ENCODE measurements at places on chromosomes 2 and 18.

DNA sequence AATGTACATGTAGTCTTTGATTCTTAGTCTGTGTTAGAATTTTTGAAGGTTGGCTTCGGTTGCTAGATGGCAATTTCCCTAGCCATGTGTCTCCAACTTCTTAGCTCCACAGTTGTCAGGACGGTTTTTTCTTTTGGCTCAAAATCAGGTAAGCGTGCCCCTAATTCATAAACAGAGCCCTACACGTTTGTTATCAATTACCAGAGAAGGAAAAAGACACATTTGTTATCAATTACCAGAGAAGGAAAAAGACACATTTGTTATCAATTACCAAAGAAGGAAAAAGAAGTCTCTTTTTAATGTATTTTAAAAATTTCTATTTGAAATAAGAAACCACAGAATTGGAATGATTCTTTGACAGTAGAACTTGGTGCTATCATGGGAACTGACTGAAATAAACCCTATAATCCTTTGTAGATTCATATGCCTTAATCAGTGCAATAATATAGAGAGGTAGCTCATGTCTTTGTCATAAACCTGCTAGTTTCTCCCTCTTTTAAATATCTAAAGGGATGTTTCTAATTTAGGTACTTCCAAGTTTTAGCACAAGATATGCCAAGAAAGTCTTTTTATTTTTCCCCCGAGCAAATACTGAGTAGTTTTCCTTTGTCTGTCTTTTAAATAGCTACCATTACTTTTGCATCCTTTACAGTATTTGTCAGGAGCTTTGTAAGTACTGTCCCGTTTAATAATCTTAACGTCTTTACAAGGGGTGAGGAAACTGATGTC, 35.9 kb downstream of the CAMKMT start:
- no peak for DNase-seq

GRCh38 chr2:47155091-47155876, at the start of gene STPG4:
Gene STPG4, minus strand, starts transcription at chr2:47155308. Its CDS starts 57 bp downstream, at chr2:47155251.
- DNase-seq, result no peak

GRCh38 chr2:102615620-102616436, 3.5 kb upstream of the SLC9A2 start:
- DNase-seq, result peak; percentile 4

DNA sequence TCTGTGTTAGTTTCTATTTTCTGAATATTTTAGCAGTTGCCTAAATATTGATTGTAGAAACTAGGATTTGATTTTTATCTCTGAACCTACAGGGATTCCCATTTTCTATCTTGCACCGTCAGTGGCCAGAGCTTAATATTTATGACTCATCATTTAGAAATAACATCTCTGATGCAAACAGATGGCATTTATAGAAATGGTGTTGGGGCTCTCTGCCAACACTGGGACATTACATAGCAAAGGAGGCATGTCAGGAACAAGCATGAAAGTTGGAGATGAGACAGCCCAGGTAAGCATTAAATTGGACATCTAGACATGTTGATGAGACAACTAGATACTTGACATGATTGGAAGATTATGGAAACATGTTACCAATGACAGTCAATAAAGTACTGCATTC, 165.3 kb upstream of the SYT4 start:
- DNase-seq, result no peak

- DNase-seq, result no peak
Observed at GRCh38 chr2:203820969-203821368, 46.6 kb upstream of the CTLA4 start.

DNA sequence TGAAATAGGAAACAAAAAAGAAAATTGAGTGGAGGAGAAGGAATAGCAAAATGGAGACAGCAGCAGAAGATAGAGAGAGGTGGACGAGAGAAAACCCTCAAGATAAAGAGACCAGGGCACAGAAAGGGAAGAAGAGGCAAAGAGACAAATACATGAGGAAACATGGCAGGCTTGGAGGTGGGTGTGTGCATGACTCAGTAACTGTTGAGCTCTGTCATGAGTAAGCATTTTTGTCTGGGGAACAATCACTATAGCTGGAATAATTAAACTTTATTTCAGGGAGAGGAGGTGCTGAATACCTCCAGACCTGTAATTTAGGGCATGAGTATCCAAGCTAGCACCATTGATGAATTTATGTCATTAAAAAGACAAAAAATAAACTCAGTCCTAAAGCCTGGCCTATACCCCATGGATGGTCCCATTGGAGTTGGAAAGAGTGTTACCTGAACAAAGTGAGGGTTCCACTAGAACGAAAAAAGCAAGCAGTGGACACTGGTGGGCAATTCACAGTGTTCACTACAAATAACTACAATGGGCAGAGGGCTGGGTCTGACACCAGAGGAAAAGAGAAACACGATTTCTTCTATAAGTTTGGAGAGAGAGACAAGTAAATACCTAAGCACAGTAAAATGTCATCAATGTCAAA, 145.5 kb downstream of the ADCYAP1 start:
- no peak for DNase-seq

- no peak for DNase-seq
Observed at GRCh38 chr2:36705326-36706020, 9.0 kb downstream of the VIT start.

DNA sequence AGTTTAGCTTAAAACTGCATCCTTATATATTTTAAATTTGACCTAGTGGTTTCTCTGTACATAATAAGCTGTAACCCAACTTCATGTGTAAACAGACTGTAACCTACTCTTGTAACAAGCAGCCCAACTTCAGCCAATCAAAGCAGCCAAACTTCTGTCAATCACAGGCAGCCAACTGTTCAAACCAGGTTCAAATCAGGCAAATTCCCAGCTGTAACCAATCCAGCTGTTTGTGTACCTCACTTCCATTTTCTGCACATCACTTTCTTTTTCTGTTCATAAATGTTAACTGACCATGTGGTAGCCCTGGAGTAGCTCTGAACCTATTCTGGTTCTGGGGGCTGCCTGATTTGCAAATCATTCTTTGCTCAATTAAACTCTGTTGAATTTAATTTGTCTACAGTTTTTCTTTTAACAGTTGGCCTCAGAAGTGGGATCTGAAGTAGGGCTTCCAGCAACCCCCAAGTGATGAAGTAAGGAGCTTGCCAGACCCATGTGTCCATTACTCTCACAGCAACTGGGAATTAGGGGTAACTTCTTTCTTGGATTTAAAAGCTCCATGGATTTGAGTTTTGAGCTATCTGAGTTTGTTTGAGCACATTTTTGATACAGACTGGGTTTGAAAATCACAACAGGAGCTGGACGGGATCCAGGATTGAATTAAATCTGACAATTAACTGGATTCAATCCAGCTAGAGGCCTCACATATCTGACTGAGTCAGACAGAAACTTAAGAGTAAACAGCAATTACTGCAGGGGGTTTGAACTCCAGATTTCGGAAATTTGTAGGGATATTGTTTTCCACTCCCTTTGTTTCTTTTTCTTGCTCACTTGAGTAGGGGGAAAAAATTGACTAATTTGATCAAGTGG, 1569.7 kb upstream of the SLC39A10 start:
- no peak for DNase-seq

GRCh38 chr2:69152847-69153583, 140.0 kb downstream of the ANTXR1 start:
- DNase-seq, result no peak

DNA sequence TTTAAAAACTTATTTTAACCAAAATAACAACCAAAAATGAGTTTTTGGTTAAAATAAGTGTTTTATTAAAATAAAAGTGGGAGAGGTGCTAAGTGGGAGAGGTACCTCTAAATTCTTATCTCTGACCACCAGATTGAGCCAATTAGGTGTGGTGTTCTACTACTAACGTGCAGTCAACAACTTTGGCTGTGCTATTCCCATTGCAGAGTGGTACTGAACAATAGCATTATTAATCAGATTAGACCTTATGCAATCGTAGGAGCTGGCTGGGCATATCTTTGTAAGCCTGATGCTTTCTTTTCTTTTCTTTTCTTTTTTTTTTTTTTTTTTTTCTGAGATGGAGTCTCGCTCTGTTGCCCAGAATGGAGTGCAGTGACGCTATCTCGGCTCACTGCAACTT, 38.9 kb downstream of the RAB27B start:
- DNase-seq, result no peak

DNA sequence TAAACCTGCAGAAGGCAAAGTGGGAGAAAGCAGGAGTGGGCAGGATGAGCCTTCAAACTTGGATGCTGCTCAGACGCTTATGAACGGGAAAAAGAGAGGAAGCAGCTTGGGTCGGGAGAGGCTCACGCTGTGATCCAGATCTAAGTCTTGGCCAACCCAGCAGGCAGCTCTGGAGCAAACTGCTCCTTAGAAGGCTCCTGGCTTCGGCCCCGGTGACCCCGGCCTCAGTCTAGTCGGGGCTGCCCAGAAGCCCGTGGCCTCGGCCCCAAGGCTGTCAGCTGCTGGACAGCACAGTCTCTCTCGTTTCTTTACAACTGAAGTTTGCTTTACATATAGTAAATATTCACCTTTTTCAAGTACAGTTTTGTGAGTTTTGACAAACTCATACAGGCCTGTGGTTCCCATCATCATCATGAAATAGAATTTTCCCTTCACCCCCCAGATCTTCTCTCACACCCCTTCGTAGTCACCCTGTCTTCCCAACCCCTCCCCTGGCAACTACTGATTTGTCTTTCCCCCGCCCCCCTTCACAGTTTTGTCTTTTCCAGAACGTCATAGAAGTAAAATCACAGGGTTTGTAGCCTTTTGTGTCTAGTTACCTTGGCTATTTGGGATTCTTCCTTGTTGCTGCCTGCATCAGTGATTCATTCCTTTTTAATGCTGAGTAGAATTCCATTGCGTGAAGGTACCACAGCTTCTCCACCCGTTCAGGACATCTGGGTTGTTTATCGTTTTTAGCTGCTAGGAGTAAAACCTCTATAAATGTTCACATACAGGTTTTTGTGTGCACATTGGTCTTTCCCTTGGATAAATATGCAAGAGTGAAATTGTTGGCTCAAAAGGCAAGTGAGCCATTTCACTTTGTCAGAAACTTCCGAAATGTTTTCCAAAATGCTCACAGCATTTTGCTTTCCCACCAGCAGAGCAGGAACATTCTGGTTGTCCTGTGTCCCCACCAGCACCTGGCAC, 35.1 kb downstream of the MYO7B start:
- no peak for DNase-seq

GRCh38 chr2:172279813-172280212, 147.6 kb upstream of the ITGA6 start:
- no peak for DNase-seq

DNA sequence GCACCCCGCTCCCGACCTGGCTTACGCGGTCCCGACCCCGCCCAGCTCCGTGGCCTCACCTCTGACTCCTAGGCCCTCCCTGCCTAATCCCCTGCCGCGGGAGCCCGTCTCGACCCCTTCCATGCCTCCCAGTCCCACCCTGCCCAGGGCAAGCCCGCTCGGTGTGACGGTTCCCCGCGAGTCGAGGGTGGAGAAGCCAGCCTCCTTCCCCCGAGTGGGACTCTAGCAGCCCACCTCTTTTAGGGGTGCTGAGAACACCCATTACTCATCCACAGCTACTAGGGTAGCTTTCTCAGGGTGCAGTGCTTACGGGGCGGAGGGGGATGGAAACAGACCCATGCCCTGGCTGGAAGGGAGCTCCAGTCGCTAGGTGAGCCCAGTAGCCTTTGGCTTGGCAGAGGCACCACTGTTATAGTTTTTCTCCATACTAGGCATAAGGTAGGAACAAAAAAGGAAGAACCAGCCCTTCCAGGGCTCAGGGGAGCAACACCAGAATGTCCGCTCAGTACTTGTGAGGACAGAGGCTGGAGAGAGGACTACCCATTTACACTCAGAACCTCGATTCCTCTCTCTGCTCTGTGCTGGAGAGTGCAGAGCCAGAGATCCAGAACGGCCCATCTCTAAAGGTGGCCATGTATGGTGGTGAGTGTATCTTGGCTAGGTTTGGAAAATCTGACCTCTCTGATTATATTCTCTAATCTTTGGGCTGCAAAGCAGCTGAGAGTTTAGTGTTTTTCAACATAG, 606 bp downstream of the AGBL5 start:
- no peak for DNase-seq

DNA sequence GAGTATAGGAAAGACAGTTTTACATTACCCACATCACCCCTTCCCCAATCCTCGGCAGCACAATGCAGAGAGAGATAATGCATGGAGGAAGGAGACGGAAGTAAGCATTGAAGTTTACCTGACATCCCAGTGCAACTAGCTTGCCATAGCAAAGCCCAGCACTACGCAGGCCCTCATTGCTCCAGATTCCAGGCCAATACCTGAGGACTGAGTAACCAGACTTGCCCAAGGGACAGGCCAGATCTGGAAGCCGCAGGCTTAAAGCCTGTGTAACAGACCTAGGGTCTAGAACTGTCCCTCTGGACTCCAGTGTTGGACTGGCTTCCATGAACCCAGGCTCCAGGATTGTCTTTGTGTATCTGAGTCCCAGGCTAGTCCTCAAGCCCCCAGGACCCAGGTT, 17.6 kb downstream of the SERPINB4 start:
- no peak for DNase-seq

- DNase-seq, result no peak
Observed at GRCh38 chr18:49096021-49096420, 145.3 kb upstream of the SMAD7 start.

DNA sequence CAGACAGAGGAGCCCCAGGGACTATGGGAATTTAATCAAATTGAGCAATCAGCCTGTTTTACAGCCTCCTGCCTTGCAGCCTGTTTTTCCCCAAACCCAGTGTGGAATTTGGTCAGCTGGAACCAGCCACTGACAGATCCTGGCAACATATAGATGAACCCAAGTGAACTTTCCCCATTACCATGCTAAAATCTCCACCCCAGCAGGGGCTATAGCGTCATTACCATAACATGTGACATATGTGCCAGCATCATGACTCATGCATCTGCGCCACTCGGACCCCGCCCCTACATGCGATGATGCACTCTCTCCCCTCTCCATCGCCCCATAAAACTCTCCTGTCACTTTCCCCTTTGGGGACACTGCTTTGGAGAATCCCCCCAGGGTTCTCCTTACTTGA, 17.3 kb upstream of the FEZ2 start:
- DNase-seq, result no peak

- DNase-seq, result no peak
Observed at GRCh38 chr2:172437419-172438341, 10.3 kb downstream of the ITGA6 start.

DNA sequence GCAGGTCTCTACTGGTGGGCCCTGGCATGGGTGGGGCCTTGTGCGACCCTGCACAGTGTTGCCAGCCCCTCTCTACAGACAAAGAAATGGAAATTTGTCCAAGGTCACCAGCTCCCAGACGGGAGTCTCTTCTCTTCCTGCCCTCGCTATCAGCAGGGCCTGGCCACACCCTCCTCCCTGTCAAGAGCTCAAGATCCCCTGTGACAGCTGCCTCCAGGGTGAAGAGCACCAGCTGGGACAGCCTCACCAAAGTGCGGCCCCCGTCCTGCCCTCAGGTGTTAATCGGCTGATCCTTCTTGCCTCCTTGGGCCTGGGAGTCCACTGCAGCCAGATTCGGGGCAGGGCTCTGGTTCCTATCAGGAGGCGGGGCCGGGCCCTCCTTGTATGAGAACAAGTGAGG, 259.1 kb downstream of the TWIST2 start:
- no peak for DNase-seq

GRCh38 chr2:134351899-134352298, 98.0 kb downstream of the MGAT5 start:
- DNase-seq, result no peak

Measured in AG09309 (cell line).